ENCODE measurements at places on chromosomes 7 and 10. TPM values are rescaled to one million over a fixed set of nuclear protein-coding genes. Genes with fewer than 3 reads are reported as not detected.

The DNAH11 gene
- total RNA-seq = 0.75 TPM

DNA sequence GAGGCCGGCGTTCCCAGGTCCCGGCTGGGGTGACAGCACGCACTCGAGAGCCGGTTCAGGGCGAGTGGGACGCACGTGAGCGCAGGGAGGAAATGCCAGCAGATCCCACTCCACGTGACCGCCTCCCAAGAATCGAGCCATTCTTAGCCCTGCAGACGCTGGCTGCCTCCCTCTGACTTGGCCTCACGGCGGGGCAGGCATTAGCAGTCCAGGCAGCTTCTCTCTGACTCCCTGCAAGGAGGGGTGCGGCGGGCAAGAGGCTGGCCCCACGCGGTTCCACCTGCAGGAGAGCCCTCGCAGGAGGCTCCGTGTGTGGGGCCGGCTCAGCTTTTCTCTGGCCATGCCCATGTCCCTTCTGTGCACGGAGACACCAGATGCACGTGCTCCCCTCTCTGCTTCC lies 10.1 kb downstream of the GPR146 start:
- DNase-seq = no peak

- no peak for DNase-seq
These were observed 9.9 kb downstream of the VIM start for GRCh38 chr10:17237915-17238444.

- no peak for DNase-seq
These were observed 52.4 kb downstream of the CAMK2B start for GRCh38 chr7:44272981-44273380.

All from ascending aorta (tissue), 2 donors.